ENCODE measurements at places on chromosomes 3 and 15. TPM values are rescaled to one million over a fixed set of nuclear protein-coding genes. Genes with fewer than 3 reads are reported as not detected.

Gene CDHR4
- total RNA-seq, result not detected

Gene CCDC54
- not detected for total RNA-seq

- H3K27ac ChIP-seq, result no peak overlapping the region
- H3K4me1 ChIP-seq, result peaks cover 25% of the 10 kb centered on the region
- no peaks in the 10 kb centered on the region for H3K27me3 ChIP-seq
- no peak overlapping the region for H3K4me3 ChIP-seq
- H3K36me3 ChIP-seq, result peaks cover 64% of the 10 kb centered on the region
Observed at GRCh38 chr15:71888797-71889196, 78.4 kb downstream of the NR2E3 start.

GRCh38 chr3:186044427-186044826 is 64.5 kb downstream of the ETV5 start:
- no peaks in the 10 kb centered on the region for H3K4me1 ChIP-seq
- no peak overlapping the region for H3K27ac ChIP-seq
- H3K4me3 ChIP-seq, result no peak overlapping the region
- DNase-seq, result no peak
- peaks cover 27% of the 10 kb centered on the region for H3K36me3 ChIP-seq

Gene HRG
- total RNA-seq, result not detected

GRCh38 chr3:135093121-135093520 is 298.1 kb downstream of the EPHB1 start:
- H3K4me1 ChIP-seq, result no peaks in the 10 kb centered on the region
- H3K36me3 ChIP-seq, result no peaks in the 10 kb centered on the region

- H3K4me3 ChIP-seq, result no peak overlapping the region
- no peaks in the 10 kb centered on the region for H3K36me3 ChIP-seq
Observed at GRCh38 chr15:54083991-54084390, 105.8 kb downstream of the UNC13C start.

DNA sequence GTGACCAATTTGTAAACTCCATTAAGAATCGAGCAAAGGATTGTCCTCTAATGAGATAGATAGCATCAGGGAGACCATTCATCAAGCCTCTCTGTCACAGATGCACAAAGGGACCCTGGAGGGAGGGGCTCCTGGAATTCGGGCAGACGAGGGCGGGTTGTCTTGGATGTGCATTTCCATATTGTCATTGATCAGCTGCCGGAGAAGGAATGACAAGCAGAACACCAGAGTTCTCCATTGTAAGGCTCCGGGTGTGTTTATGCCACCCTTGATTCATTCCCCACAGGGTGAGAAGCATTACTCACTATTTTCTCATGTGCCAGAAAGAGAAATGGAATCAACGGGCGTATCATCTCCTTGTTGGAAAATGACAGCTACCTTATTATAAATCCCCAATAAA is 167.5 kb downstream of the EBLN2 start:
- no peak for DNase-seq
- H3K27ac ChIP-seq, result no peak overlapping the region
- no peaks in the 10 kb centered on the region for H3K36me3 ChIP-seq
- H3K4me1 ChIP-seq, result no peaks in the 10 kb centered on the region
- H3K4me3 ChIP-seq, result no peak overlapping the region
